Putamen (tissue), 1 donor: ENCODE measurements at places on chromosomes 7 and 10.
A peak's percentile ranks its signal among the peaks of the same experiment; 100 is the strongest.

GRCh38 chr10:125105706-125106255 is 54.6 kb downstream of the CTBP2 start:
- no peak for DNase-seq

GRCh38 chr10:3123571-3124411 is 48.8 kb downstream of the PITRM1 start:
- no peak for DNase-seq

GRCh38 chr10:96645191-96645721 is 58.4 kb upstream of the TM9SF3 start:
- DNase-seq: peak; percentile 33

GRCh38 chr10:1708746-1709145 is 28.6 kb downstream of the ADARB2 start:
- no peak for DNase-seq

- DNase-seq: no peak
Observed at GRCh38 chr7:55343860-55344606, 21.1 kb upstream of the LANCL2 start.

GRCh38 chr7:91140982-91141381 is 123.3 kb upstream of the FZD1 start:
- no peak for DNase-seq

DNA sequence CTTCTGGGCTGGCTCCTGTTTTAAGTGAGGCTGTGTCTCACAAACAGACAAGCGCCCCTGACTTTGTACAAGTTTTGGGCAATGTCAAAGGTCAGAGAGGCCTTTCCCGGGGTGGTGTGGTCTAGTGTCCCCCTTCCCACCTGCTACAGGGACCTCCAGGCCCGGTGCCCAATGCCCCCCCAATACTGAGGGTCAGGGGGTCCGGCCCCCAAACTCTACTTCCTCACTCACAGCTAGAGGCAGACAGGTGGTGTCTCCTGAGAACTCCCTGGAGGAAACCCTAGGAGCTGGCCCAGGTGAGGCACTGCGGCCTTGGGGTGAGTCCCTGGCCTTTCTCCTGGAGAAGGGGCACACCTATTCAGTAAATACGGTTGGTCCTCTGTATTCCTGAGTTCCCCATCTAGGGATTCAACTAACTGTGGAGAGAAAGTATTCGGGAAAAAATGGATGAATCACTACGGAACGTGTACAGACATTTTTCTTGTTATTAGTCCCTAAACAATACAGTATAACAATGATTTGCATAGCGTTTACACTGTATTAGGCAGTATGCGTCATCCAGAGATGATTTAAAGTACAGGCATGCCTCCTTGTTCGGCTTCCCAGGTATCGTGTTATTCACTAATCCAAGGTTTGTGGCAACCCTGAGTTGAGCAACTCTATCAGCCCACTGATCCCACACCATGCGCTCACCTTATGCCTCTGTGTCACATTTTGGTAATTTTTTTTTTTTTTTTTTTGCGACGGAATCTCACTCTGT is 308.1 kb downstream of the WDR37 start:
- DNase-seq: no peak

DNA sequence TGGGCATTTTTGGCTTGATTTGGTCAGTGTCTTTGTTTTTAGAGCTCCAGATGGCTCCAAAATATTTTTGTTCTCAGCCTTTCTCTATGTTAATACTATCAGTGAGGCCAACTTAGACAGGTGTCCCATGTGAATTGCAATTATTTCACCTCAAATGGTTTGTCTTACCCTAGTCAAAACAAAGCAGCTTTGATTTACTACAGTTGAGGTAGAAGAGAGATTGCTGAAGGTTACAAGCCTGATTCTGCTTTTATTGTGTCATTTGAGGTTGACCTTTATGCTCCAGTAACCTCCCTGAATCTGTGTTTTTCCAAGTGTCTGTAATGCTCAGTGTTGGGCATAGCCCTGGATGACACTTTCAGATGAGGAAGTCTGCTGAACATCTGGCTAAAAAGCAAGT is 882.9 kb downstream of the NRG3 start:
- DNase-seq: no peak

DNA sequence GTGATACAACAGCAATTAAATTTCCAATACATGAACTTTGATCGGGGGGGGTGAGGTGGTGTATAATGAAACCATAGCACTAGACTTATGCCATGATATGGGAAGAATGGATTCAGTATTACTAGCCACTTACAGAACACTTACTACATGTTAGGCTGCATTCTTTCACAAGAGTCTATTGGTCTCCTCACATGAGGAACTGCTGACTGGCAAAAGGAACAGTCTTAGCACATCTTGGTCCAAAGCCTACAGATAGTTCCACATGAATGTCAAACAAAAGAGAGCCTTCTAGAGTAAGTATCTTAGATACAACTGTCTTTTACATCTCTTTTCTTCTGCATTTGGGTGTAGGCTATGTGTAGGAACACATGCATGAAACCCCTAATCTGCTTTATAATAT is 115.9 kb upstream of the DNAJB12 start:
- no peak for DNase-seq

DNA sequence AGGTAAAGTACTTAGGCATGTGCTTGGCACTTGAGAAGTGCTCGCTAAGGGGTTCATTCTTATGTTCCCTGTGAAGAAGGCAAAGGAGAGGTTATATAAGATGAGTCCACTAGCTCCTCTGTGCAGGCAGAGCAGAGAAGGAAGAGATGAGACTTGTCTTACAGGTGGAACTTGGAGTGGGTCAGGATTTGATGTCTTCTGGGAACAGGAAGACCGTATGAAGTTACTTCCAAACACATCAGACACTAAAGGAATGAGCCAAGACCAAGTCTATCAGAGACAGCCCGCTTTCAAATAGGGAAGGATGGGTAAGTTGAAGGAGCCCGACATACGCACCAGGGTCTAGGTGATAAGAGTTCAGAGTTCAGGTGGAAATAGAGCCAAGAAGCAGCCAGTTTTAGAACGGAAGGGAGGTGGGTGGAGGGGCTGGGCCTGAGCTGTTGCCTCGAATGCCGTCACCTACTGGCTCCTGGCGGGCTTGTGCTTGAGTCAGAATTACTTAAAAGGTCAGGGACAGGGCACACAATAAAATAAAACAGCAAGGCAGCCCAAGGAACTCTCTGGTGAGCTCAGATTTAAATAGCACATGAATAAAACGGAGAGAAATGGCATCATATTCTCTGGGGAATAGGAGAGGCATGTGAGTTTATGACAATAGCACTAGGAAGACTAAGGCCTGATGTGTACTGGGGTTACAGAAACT is 56.1 kb upstream of the GRB10 start:
- no peak for DNase-seq

DNA sequence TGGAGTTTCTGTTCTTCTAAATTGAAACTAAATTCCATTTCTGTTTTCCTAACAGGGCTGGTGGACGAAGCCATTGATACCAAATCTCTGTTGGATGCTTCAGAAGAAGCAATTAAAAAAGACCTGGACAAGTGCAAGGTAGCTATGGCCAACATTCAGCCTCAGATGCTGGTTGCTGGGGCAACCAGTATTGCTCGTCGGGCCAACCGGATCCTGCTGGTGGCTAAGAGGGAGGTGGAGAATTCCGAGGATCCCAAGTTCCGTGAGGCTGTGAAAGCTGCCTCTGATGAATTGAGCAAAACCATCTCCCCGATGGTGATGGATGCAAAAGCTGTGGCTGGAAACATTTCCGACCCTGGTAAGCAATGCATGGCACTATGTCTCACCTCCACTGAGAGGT is 45.6 kb downstream of the AP3M1 start:
- no peak for DNase-seq

DNA sequence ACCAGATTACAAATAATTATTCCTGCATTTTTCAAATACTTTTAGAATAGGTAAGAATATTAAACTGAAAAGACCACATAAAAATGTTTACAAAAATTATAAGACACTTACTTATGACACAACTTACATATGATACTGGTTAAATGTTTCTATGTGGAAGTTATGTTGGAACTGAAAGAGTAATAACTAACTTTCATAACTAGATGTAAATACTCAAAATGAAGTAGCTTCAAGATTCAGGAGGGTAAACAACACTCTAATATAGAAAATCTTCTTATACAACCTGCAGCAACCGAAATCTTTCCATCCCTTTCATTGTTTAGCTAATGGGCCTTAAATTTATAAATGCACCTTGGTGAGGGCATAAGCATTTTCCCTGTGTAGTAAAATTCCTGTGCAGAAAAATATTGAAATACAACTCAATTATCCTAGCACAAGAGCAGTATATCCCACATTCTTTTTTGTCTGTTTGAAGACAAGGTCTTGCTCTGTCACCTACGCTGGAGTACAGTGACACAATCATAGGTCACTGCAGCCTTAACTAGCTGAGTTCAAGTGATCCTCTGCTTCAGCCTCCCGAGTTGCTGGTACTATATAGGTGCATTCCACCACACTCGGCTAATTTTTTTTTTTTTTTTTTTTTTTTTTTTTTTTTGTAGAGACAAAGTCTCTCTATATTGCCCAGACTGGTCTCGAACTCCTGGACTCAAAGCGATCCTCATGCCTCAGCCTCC is 14.8 kb upstream of the RNF148 start:
- DNase-seq: no peak

DNA sequence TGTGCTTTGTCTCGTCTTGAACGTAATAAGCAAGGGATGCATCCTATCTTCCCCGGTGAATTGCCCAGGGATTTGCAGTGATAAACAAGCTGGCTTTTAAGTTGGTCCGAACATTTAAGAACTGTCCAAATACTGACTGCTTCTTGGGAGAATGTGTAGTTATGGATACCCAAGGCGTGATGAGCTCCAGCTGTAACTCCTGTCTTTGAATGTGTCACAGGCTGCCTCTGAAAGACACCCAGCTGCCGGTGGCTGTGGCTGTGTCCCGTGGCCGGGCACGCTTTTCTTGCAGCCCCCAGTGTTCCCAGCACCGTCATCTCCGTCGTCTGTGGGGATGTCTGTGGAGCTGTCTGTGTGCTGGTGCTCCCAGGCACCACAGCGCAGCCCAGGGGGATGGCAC is 118.1 kb downstream of the GLRX3 start:
- no peak for DNase-seq

- peak; percentile 74 for DNase-seq
Observed at GRCh38 chr7:5428478-5429252, 5.0 kb upstream of the TNRC18 start.

DNA sequence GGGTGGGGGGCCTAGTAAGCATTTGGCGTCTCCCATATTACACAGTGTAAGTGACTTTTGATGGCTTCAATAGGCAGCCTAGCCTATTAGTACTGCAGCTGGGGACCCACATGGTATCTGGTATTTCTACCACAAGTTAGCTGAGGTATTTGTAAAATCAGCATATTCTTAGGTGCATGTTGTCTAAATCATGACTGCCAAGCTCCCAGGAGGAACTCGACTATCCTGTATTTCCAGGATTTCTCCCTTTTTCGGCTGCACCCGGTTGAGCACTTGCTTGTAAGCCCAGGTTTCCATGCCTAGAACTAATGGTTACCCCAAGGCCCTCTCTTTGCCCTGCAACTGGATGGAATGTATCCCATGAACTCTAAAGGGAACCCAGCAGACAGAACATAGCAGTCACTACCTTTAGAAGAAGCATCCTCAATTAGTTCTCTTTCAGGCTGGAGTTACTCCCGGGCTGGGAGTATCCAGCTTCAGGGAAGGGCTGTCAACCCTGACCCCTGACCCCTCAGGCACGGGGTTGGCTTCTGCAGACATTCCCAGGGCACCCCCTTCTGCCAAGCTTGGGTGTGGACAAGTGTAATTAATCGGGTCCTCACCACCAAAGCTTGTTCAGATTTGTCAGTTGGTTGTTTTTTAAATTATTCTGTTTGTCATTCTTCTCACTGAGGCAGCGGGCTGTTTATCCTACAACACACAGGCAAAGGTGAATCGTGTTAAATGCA is 90.3 kb upstream of the PARD3 start:
- no peak for DNase-seq

- DNase-seq: no peak
Observed at GRCh38 chr10:76328348-76328747, 896.9 kb downstream of the LRMDA start.

DNA sequence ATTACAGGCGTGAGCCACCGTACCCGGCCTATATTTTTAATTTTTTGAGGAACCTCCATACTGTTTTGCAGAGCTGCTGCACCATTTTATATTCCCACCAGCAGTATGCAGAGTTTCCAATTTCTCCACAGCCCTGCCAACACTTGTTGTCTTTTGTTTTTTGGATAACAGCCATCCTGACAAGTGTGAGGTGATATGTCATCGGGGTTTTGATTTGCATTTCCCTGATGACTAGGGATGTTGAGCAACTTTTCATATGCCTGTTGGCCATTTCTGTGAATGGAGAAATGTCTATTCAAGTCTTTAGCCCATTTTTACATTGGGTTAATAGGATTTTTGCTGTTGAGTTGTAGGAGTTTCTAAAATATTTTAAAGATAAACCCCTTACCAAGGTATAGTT is 22.2 kb downstream of the ENTPD7 start:
- no peak for DNase-seq

DNA sequence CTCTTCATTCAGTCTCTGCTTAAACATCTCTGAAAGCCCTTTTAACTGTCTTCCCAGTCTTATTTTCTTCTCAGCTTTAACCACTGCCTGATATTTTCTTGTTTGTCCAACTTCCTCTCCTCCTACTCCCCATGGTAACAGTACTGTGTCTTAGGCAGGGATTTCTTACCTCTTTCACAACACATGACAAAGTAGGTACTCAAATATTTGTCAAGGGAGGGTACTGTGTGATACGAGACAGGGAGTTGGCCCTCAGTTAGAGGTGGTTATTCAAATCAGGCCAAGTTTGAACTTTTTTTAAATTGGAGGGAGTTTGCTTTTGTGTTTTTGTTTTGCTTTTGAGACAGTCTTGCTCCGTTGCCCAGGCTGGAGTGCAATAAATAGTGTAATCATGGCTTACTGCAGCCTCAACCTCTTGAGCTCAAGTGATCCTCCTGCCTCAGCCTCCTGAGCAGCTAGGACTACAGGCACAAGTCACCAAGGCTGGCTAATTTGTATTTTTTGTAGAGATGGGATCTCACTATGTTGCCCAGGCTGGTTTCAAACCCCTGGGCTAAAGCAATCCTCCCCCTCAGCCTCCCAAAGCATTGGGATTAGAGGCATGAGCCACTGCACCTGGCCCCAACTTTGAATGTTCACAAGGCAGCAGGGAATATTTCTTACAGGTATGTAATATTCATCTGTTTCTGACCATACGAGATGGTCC is 2.5 kb upstream of the KPNA7 start:
- DNase-seq: no peak

DNA sequence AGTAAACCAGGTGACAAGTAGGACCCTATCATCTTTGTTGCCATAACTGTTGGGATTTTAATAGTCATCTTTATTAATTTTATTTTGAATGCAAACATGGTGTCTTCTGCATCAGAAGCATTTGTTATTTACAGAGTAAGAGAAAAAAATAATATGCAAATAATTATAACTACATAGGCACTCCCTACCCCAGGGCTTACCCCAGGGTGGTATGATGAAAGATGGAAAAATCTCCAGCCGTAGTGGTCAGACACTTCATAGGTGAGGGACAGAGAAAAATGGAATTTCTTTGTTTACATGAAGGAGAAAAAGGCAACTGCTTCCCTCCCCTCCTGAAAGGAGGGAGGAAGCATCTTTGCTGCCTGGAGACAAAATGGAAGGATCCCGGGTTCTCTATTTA is 29.7 kb downstream of the STOX1 start:
- no peak for DNase-seq

GRCh38 chr10:124484661-124485060 is 23.0 kb downstream of the LHPP start:
- DNase-seq: peak; percentile 16
